Hematopoietic multipotent progenitor cell treated with erythropoietin and hydrocortisone succinate and interleukin-3 and kit ligand, for 4 days (in vitro differentiated cells): ENCODE measurements at places on chromosomes 16 and 17.

DNA sequence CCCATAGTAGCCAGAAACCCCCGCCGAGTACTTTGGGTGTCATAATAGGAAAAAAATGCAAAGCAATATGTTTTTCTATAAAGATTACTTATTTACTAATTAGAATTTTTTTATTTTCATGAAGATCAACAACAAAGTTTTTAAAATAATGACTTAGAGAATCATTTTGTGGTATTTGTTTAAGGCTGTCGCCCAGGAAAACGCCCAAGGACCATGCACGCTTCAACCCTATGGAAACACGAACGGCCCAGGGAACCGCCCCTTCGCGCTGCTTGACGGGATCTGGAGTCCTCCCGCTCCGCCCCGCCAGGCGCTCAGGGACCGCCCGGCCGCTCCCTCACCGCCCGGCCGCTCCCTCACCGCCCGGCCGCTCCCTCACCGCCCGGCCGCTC, 408 bp upstream of the KPNA2 start:
- DNase-seq = peak; percentile 99

DNA sequence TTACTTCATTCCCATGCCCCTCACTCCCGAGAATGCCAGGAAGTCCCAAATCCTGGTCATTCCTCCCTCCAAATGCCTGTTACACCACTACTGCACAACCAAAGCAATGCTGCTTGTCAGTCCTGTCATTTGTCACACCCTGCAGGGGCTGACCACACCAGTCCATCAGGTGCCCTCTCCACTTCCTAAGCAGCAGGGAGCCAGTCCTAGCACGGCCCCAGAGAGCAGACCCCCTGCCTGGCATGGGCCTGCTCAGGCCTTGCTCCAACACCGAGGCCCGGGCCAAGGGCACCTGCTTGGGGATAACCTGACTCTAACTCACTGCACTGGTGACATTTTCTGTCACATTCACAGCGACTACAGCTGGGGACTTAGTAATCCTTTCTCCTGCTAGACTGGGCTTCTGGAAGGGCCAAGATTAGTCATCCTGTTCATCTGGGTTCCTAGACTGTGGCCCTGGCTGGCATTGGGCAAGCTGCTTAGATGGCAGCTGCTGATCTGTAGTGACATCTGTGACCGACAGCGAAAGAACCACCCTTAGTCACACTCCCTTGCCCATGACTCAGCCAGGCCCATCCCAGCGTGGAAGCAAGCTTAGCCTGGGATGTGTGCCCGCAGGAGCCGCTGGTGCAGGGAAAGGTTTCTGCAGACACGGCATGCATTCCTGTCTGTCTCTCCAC, 5.4 kb downstream of the ALYREF start:
- peak; percentile 65 for DNase-seq

- peak; percentile 50 for DNase-seq
Observed at GRCh38 chr17:81706757-81707624, 3.8 kb downstream of the MRPL12 start.

DNA sequence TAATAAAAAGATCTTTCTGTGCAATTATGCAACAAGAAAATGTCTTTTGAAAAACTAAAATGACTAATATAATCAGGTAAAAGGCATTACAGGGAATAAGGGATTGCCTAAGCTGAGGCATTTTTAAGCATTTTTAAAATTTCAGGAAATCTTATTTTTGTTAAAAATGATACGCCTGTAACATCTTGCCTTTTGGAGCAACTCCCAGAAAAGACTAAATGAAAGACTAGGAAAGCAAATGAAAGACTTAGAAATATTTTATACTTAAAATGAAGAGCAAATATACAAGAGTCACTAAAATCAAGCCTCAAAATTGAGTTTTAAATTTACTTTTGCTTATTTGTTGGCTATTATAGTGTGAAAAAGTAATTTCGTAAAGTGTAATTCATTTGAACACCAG, 55.8 kb downstream of the DUSP14 start:
- no peak for DNase-seq

GRCh38 chr16:23929856-23930255, 94.1 kb downstream of the PRKCB start:
- no peak for DNase-seq

DNA sequence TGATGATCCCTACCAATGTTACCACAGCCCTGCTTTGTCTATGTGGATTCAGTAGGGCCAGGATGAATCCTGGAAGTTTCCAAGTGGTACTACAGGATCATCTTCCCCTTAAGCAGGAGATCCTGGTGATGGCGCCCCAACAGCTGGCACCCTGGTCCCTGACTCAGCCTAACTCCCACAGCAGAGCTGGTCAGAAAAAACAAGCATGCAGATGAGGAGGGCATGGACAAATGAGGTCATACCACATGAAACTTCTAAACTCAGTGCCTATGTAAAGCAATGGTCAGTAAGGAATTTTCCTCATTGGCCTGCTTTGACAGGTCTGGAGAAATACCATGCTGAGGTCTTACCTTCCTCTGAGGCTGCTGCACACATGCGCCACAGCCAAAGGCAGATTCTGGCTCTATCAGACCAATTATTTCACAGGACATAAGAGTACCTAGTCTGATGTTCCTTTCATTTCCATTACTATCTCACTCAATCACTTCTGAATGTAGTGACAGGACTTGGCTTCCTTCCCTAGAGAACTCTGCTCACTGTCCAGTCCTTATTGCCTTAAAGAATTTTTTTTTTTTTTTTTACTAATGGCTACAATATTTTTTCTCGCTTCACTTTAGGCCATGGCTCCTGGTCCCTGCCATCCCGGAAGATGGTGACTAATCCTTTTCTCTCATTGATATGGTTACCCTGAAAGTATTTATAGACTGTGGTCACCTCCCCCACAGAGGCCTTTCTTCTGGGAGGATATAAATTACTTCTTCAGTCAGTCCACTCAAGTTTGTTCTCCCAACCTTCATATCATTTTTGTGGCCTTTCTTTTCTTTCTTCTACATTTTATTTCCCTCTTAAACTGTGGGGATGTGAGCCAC, 525.2 kb upstream of the PSMD7 start:
- DNase-seq = no peak

DNA sequence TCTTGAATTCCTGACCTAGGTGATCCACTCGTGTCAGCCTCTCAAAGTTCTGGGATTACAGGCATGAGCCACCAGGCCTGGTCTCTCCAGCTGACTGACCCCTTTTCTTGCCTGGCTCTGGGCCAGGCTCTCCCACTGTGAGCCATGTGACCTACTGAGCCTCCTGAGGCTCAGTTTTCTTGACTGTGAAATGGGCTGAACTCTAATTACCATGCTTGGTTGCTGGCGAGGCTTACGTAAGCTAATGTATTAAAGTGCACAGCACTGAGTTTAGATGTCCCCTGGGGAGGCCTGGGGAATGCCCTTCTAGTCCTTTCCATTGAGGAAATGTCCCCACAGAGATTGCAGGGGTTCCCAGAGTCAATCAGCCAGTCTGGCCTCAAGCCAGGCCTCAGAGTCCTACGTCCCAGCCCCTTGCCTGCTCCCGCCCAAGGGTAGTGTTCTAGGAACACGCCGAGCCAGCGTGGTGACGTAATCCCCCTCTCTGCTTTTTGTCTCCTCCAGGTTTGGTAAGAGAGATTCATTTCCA, 45.8 kb upstream of the LGALS9 start:
- DNase-seq = no peak

DNA sequence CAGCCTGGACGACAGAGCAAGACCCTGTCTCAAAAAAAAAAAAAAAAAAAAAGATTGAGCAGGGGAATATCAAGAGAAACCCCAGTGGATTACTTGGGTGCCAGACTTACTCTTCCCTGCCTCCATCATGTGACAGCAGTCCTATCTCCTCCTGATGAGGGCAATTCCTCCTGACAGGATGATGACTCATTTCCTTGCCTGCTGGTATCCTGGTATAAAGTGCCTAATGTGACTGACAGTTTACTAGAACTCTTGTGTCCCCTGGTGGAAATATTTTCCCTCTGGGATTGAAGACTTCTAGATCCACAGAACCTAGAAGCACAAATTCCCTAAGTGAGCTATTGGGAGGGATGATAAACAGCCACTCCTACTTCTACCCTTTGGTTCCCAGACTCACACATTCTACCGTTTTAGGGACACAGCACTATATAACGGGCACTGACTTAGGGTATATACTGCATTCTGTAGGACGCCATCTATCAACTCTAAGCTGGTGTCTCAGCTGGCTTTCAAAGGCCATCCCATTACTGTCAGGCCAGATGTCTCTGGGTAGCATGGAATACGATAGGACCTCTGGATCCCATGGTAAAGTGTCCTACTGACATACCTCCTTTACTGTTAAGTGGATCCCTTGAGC, 114.6 kb upstream of the MED13 start:
- peak; percentile 33 for DNase-seq

GRCh38 chr16:88385831-88386815, 3.4 kb downstream of the ZNF469 start:
- DNase-seq = no peak
